Stimulated activated CD8-positive, alpha-beta memory T cell treated with anti-CD3 and anti-CD28 coated beads, Interleukin-2, amount 100 ng/mL, for 48 hours (primary cell): ENCODE measurements at places on chromosomes 2 and 18.

DNA sequence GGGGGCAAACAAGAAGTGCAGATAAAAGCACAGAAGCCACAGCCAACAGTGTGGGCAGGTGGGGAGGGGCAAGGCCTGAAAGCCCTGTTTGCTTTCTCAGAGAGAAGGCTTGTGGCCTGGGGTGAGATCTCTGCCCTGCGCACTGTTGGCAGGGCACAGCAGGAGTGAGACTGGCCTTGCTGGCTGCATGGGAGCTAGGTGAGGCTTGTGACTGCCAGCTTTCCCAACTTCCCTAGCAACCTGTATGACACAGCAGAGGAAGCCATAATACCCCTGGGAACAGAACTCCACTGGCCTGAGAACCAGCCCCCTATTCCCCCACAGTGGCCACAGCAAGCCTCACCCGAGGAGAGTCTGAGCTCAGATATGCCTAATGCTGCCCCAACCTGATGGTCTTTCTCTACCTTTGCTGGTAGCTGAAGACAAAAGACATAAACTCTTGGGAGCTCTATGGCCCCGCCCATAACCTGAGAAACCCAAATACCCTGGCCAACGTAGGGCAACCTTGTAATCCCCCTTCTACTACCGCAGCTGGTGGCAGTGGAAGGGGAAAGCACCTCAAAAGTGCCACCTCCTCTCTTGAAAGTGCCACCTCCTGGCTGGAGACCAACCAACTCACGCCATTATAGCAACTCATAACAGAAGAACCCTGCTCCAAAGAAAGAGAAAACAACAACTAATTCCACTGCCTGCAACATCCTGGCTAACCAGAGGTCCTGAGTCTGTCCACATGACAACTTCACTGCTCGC, 44.4 kb downstream of the LCT start:
- no peak for DNase-seq

- no peak for DNase-seq
These were observed 86.7 kb upstream of the ZEB2 start for GRCh38 chr2:144606466-144607095.

DNA sequence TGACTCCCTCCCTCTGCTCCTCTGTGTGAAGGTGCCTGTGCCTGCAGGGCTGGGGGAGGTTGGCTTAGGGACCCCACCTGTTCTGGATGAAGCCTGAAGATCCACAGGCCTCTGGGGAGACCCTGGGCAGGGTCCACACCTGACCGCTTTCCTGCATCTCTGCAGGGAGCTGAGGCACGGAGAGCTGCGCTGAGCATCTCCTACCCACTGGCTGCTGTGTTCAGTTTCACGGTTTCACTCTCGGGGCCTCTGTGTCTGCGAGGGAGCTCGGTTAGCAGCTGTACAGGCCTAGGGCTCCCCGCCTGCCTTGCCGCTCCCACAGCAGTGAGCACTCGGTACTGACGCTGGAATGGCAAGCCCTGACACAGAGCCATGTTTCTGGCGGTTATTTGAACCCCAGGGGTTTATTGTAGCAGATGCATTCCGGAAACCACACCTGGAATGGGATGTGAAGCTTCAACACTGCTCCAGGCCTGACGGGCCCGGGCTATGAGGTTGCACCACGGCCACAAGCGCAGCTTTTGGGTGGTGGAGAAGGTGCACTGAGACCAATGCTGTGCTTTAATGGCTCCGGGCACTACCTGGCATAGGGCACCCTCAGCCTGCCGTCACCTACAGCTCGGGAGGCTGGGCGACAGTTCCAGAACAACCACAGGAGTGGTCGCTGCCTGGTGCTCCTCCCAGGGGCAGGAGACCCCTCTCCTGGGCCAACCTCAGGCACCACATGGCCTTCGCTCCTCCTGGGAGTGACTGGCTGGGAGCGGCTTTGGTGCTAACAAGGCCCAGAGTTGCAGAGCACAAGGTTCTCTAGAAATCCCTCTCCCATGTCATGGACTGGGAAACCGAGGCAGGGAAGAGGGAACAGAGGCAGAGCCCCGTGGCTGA, 257.9 kb downstream of the NDUFA10 start:
- no peak for DNase-seq

DNA sequence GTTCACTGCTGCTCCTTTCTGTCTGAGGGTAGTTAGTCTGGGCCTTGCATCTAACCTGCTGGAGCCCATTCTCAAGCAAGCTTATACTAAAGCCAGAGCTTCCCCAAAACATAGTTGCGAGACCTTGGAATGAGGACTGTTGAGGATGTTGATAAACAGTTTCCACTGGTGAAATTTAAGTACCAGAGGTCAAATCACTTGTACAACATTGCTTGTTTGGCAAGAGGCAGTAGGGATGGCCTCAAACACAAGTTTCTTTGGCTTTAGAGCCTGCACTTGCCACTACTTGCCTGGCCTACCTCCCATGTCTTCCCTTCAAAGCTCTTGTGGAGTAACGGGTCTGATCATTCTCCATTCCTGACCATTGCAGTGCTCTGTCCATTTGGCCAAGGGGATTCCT, 262.7 kb downstream of the FHOD3 start:
- DNase-seq: no peak

DNA sequence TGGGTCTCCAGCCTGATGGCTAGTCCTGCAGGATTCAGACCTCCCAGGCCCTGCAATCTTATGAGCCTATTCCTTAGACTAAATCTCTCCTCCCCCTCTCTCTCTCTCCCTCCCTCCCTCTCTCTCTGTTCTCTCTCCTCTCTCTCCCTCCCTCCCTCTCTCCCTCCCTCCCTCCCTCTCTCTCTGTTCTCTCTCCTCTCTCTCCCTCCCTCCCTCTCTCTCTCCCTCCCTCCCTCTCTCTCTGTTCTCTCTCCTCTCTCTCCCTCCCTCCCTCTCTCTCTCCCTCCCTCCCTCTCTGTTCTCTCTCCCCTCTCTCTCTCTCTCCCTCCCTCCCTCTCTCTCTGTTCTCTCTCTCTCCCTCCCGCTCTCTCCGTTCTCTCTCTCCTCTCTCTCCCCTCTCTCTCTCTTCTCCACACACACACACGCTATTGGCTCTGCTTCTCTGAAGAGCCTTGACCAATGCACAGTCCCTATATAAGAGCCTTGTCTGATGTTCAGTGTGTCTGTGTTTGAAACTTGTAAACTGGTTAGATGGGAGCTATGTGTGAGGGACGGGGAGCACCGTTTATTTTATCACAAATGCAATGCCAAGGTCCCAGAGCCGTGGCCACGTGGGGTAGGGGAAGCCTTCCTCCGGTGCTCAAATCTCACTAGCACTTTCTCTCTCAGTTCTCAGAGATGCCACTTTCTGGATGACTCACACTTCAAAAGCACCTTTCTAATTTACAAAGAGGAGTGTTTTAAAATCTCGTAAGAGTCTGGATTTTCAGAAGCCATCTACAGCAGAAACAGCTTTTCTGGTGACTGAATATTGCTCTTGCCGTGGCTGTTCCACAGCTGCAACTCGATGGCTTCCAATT, 9.4 kb upstream of the PRLH start:
- peak; percentile 12 for DNase-seq
